ENCODE measurements at places on chromosomes 12 and 14. TPM values are rescaled to one million over a fixed set of nuclear protein-coding genes. Genes with fewer than 3 reads are reported as not detected.

PPP1R36 gene
- 22.4 TPM for total RNA-seq

PAPOLA gene
- total RNA-seq, result 255 TPM

EID3 gene
- 63.0 TPM for total RNA-seq

PYGL gene
- 16.5 TPM for total RNA-seq

PRICKLE1 gene
- 11.5 TPM for total RNA-seq

SRGAP1 gene
- total RNA-seq, result 47.2 TPM

ADAMTS20 gene
- 1.5 TPM for total RNA-seq

- DNase-seq, result no peak
These were observed 209.1 kb downstream of the DACT1 start for GRCh38 chr14:58846682-58847465.

- DNase-seq, result no peak
These were observed 601.8 kb downstream of the SLC16A7 start for GRCh38 chr12:60197589-60197988.

DNA sequence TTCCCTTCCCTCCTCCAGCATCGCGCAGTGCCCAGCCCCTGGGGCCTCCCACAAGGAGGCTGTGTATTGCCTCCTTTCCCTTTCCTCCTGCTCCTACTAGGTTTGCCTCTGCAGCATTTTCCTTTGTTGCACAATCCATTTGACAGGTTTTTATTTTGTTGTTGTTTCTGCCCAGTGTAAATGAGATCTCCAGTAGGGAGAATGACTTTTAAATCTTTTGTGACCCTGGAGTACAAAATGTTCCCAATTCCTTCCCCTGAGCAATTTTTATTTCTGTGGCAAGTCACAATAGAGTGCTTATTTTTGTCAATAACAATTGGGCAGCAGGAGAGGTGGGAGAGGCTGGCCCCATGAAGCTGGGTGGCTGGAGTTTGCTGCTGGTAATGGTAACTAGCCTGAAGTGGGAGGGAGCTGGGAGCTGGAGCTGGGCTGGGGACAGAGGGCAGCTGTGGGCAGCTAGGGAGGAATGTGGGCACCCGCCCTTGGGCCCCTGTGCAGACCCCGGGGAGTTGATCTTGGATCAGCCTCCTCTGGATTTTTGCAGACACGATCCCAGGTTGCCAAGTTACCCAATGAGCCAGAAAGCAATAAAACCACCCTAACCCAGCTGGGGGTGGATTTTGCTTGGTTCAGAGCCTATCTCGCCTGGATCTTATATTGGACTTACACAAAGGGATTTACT is 160.1 kb downstream of the KTN1 start:
- DNase-seq, result no peak

DNA sequence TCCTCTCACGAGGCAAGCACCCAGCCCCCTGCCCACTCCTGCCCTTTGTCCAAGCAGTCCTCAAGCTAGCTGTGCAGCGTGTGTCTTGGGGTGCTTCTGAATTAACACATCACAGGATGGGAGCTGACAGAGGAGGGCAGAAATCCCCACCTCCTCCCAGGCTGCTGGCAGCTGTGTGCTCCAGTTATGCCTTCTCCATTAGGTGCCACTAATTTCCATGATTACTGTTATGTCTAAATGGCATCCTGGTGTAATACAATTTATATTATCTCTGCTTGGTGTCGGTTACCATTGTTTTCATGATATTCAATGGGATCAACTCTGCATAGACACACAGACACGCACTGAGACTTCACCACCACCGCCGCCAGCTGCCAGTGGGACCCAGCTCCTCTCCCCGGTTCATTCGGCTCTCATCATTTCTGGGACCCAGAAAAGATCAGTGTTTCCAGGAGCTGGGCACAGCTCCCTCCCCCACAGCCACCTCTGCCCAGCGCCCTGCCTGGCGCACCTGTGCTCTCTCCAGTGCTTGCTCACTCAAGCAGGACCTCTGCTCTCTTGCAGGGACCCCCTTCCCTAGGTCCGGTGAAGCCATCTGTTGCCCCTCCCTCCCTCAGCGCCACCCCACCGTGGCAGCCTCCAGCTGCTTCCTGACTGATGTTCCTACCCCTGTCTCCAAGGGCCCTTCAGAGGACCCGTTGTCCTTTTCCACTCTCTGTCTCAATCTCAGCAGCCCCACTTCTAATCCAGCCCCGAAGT is 167.5 kb upstream of the FKBP4 start:
- no peak for DNase-seq

DNA sequence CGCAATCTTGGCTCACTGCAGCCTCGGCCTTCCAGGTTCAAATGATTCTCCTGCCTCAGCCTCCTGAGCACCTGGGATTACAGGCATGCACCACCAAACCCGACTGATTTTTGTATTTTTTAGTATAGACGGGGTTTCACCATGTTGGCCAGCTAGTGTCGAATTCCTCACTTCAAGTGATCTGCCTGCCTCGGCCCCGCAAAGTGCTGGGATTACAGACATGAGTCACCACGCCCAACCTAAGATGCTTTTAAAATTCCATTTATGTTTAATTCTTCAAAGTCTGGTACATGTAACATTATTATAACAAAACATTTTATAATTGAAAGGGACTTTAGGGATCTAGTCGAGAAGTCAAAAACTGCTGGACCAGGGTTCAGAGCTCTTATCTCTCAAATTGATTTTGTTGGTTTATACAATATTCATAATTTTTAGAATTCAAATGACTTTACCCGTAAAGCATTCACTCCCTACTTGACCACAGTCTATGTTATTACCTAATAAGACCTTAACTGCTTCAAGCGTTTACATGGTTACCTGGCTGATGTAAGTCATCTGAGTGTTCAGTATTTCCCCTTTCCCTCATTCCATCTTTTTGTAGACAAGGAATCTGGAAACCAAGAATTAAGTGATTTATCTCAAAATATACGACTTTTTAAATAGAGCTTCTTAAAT is 28.2 kb downstream of the RAP1B start:
- DNase-seq, result no peak

DNA sequence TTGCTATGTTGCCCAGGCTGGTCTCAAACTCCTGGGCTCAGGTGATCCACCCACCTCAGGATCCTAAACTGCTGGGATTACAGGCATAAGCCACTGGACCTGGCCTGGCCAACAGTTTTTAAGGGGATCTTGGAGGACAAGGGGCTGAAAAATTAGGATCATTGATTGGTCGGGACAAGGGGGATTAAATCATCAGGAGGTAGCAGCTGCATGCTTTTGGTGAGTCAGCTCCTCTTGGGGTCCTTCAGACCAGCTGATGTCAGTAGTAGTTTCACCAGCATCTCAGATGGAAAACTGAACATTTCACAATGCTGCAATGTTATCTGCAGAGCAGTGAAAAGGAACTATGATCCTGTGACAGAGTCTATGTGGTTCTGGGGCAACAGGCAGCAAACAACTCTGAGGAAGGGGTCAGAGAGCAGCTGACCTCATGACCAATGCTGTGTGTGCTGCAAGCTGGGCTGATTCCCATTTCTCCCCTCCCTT is 6.3 kb downstream of the LRRC74A start:
- no peak for DNase-seq

DNA sequence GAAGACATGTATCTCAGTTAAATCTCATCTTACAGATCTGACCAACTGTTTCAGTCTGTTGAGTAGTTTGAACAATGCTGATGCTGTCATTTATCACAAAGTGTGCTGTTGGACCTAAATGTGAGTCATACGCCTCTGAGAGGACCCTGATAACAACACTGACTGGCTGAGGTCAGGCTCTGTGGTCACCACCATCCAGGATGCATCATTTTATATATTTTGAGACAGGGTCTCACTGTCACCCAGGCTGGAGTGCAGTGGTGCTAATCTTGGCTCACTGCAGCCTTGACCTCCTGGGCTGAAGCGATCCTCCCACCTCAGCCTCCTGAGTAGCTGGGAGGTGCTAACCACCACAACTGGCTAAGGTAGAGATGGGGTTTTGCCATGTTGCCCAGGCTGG is 181.0 kb upstream of the RGS6 start:
- no peak for DNase-seq

DNA sequence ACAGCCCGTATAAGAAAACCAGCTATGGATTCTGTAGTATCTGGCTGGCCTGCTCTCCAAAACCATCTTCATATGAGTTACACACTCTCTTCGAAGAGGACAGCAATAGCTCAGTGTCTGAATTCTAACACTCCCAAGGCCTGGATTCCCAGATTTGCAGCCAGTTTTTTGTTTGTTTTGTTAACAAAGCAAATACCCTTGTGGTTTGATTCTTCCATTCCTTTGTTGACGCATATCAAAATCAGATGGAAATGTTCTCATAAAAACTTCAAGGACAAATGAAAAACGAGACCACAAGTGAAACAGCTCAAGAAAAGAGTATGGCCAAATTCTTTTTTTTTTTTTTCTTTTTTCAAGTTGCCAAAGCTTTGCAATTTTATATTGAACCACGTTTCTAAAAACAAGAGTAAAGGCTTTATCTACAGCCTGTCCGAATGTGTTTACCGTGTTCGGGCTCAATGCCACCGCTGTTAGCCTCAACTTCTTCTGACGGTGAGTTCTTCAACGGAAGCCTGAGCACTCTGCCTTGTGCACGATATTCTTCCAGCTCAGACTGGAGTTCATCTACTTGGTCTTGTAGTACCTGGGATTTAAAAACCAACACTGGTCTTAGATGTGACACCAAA is 67.5 kb downstream of the NIN start:
- DNase-seq, result no peak

- DNase-seq, result no peak
These were observed 21.9 kb downstream of the CLEC9A start for GRCh38 chr12:10052193-10052913.

- no peak for DNase-seq
These were observed 32.9 kb downstream of the RIN3 start for GRCh38 chr14:92546347-92547053.

- no peak for DNase-seq
These were observed 16.7 kb upstream of the IFNG start for GRCh38 chr12:68176257-68176656.

DNA sequence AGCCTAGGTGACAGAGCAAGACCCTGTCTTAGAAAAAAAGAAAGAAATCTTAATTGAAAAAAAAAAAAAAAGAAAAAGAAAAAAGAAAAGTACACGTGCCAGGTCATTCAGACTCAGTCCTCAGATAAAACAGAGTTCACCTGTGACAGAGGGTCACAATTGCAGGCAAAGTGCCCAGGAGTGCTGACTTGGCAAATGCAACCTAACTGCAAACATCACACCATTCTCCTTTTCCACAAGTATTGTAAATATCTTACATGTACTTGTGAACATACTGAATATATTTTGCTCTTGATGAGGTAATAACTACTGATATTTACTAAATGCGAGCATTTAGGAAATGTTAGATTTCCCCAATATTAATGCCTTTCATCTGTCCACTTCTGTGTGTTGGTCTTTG is 9.0 kb upstream of the COL2A1 start:
- DNase-seq, result no peak

DNA sequence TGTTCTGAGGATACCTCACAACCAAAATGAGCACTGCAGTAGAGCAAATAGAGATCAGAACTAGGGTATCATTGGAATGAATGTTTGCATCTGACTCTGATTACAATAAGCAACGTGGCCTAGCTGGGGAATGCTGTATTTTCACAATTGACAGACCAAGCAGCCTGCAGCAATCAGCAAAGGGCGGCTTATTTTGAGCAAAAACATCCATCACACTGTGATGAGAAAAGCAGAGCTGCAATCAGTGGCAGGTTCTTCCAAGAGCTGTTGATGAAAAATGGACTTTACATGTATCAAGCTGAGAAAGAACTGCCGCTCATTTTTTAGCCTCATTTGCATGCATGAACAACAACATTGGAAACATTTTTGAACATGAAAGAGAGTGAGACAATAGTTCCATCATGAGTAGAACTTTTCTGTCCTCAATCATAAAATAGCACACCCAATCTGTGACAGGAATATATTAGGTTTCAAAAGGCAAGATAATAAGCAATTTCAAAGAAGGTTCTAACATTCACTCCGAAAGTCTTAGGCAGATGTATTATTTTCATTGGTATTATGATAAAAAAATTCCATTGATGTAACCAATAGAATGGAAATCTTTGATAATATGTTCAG is 249.7 kb upstream of the FBXO33 start:
- DNase-seq, result no peak

DNA sequence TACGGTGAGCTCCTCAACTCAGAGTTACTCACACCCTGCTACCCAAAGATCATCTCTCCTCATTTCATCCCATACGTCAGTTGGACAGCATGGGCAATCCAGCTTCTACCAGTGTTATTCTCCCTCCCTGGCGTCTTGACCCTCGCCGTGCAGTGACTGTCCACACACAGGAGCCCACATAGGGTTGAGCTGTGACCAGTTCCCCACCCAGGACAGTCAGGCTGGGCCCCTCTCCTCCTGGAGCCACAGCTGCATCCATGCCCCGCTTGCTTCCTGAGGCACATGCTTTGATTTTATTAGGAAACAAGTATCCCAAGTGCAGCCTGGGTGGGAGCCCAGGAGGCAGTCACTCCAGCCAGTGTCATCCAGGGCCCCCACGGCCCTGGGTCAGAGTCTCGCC is 140.3 kb upstream of the SFSWAP start:
- DNase-seq, result no peak

DNA sequence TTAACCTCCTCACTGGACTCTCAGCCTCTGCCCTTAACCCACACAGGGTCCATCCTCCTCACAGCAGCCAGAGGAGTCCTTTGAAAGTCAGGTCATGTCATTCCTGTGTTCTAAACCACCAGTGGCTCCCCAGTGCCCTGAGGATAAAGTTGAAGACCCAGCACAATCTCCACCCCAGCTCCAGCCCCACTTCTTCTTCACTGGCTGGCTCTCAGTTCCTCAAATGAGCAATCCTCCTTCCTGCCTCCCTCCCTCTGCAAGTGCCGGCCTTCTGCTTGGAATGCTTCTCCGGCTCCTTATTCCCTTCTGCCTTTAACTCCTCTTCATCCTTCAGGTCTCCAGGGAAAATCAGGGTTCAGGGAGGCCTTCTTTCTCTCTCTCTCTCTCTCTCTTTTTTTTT is 32.0 kb upstream of the SPPL3 start:
- DNase-seq, result no peak

- DNase-seq, result no peak
These were observed 40.1 kb downstream of the FBXL14 start for GRCh38 chr12:1553987-1554982.

DNA sequence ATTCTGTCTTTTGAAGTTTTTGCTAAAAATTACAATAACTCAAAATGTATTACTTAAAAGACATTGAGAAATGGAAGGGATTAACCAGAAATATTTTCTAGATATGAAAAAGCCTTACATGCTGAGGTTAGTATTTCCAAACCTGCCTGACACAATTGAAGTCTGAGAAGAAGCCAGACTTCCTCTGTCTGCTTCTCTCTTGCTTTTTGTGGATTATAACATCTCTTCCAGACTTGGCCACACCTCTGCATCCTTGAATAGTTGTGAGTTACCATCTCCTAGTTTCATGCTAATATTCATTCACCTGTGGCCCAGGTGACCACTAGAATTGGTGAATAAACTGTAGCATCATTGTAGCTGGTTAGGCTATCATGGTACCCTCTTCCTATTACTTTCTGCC is 497.6 kb downstream of the SLC16A7 start:
- no peak for DNase-seq

- no peak for DNase-seq
These were observed 424.8 kb downstream of the RAD51B start for GRCh38 chr14:68244262-68244980.
